ENCODE measurements at places on chromosomes 1 and 21.

DNA sequence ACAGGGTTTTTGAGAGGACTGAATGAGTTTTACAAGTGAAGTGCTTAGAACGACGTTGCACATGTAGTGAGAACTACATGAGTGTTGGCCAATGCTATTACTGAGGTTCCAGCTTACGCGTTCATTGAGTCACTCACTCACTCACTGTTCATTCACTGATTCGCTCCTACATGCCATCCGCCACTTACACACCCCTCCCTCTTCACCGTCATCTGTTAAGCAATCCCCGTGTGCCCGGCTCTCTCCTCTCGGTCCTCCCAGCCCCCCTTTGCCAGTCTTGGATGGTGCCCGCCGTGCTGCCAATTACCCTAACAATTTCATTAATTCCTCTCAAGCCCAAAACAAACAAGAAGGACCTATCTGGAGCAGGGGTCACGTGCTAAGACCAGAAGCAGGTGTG lies 27.3 kb upstream of the EPHA2 start:
- DNase-seq = no peak

GRCh38 chr1:228277491-228278431 lies 69.9 kb downstream of the OBSCN start:
- DNase-seq = peak; percentile 11

- DNase-seq = no peak
Observed at GRCh38 chr1:167794043-167794442, 72.3 kb downstream of the MPZL1 start.

DNA sequence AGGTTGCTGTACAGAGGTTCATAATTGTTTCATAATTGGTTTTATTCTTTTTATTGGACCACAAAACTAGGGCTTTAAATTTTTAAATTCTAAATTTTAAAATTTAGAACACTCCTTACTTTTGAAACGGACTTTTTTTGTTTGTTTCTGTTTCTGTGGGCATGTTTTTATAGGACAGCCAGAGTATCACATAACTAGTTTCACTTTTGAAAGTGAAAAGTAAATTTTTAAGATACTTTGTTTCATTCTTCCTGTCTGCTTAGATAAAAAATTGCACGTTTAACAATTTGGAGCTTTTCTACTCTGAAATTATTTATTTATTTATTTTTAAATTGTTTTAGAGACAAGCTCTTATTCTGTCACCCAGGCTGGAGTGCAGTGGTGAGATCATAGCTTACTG lies 29.7 kb downstream of the MDM4 start:
- DNase-seq = no peak

DNA sequence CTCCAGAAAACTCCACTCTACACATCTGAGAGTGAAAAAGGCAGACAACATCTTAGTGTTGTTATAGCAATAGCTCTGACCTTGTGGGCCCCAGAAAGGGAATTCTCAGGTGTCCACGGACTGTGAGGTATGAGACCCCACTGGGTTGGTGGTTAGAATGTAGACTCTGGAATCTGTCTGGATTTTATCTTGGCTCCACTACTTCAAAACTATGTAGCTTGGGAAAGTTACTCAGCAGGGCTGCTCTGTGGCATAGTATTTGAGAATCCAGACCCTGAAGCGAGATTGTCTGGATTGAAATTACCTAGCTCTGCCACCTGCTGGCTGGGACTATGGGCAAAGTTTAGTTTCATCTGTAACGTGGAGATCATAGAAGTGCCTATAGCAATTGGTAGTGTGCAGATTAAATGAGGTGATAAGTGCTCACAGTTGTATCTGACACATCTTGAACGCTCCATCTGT lies 25.8 kb downstream of the PRDM2 start:
- peak; percentile 54 for DNase-seq

All from testis (tissue), 5 donors.